Naive thymus-derived CD4-positive, alpha-beta T cell (primary cell): ENCODE measurements at places on chromosomes 12 and 14.

GRCh38 chr14:94494085-94494484 is 15.2 kb downstream of the SERPINA12 start:
- DNase-seq = no peak

DNA sequence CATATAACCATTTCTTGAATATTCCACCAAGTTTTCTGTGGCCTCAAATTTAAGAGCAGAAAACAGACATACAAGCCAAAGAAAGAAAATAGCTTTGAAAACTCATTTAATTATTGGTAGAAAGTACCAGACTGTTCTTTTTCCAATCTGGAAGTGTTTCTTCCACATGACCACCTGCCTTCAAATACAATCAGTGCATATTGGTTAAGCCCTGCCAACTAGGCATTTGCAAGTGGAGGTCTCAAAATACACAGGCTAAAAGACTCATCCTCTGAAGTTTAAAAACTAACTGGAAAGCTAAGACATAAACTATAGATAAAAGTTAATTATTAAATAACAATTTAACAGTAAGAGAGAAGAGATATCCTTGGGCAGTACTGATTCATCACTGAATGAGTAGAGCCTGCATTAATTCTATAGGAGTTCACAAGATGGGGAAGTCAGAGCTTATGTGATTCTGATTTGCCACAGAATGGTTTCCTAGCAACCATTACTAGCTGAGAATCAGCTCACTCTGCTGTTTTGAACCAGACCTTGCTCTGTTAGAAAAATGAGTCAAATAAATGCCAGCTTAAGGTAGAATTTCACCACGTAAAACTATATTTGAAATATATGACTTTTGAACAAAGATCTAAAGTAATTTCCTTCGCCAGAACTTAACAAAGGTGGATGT is 433.8 kb downstream of the FUT8 start:
- peak; percentile 69 for DNase-seq

DNA sequence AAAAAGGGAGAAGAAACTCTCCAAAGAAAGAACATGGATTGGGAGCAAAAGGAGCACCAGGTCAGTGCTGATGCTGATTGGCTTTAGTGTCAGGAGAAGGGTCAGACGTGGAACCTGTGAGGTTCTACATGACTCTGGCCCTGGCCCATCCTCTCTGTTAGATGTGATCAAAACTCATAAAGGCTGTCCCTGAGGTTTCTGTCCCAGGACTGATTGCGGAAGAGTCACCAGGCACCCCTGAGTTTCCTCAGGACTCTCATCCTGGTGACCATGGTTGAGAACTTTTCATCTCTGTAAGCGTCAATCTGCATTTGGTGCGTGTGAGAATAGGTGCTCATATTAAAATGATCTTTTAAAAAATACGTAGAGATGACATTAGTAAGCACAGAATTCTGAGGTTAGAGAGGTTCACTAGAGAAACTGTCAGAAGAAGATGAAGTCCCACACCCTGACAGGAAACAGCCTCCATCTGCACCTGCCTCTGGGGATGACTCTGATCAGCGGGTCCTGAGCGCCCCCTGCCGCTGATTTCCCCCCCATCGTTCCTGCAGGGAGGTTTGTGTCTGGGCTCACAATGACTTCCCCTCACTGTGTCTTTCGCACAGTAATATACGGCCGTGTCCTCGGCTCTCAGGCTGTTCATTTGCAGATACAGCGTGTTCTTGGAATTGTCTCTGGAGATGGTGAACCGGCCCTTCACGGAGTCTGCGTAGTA is 741.8 kb downstream of the TMEM121 start:
- DNase-seq = peak; percentile 95

DNA sequence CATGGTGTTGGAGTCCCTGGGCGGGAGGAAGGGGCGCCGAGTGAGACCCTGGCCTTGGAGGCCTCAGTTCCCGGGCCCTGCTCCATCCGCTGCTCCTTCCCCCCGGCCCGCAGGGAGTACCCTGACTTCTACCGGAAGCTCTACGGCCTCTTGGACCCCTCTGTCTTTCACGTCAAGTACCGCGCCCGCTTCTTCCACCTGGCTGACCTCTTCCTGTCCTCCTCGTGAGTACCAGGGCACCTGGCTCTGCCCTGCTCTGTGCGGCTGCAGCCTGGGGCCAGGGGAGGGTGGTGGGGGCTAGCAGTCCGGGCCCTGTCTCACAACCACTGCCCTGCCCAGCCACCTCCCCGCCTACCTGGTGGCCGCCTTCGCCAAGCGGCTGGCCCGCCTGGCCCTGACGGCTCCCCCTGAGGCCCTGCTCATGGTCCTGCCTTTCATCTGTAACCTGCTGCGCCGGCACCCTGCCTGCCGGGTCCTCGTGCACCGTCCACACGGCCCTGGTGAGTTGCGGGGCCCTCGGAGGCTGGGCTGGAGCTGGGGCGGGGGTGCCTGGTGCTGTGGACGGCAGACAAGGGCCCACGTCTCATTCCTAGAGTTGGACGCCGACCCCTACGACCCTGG is 7.0 kb downstream of the NOC4L start:
- no peak for DNase-seq

DNA sequence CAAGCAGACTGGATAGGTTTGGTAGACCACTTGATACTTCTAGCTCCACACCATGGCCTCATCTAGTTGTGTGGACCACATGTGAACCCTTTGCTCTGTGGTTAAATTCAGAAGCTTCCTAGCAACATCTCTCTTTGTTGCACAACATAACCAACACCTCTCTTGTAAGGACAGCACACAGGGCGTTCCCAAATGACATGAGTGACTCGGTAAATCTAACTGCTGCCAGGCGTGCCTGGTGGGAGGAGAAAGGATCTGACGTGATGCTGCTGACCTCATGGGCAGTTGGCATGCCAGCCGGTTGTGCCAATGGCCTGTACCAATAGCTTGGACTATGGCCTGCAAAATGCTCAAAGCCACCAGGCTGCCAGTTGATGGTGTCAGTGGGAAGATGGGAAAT is 93.8 kb downstream of the CPSF2 start:
- DNase-seq = no peak

DNA sequence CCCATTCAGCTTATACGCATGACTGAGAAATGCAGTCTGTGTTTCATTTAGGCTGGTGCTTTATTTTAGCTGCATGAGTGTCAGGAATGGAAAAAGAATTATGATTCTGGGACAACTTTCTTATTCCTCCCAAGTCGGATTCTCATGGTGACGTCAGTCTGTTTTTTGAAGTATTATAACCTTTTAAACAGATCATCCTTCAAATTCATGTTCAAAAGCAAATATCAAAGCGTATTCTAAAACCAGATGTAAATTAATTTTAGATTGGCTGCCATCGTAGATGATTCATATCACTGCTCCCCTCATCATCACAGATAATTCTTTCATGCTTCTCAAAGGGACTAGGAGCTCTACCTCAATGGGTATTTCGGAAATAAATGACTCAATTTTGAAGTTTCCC is 15.0 kb downstream of the FNTB start:
- DNase-seq = no peak

DNA sequence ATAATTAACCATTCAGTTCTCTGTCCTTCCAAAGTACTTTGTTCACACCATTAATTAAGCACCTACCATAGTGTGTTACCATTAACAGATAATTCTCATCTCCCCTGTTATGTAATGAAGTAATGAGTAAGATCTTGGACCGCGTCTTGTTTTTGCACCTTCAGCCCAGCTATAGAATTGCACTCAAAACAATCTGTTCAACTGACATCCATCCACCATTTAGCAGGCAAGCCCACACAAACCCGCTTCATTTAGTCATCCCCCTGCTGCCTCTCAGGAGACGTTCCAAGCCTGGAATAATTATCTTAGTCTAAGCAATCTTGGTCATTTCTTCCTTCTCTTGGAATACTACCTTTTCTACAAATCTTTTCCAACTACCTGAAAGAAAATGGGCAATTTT is 74.4 kb downstream of the DUSP16 start:
- no peak for DNase-seq

GRCh38 chr14:74852922-74853530 is 22.9 kb downstream of the PROX2 start:
- no peak for DNase-seq

- no peak for DNase-seq
These were observed 82.1 kb downstream of the ZFP36L1 start for GRCh38 chr14:68710776-68711175.

- no peak for DNase-seq
These were observed 10.9 kb downstream of the CTDSP2 start for GRCh38 chr12:57835366-57836288.

GRCh38 chr14:50225974-50226297 is 5.4 kb downstream of the SOS2 start:
- no peak for DNase-seq

- no peak for DNase-seq
These were observed 54.9 kb upstream of the DIO3 start for GRCh38 chr14:101506211-101506925.

GRCh38 chr12:1719139-1719538 is 28.3 kb downstream of the ADIPOR2 start:
- DNase-seq = no peak

GRCh38 chr12:52184813-52185212 is 7.0 kb downstream of the KRT80 start:
- DNase-seq = no peak

- DNase-seq = no peak
These were observed 131.2 kb upstream of the FOXG1 start for GRCh38 chr14:28635387-28635786.

DNA sequence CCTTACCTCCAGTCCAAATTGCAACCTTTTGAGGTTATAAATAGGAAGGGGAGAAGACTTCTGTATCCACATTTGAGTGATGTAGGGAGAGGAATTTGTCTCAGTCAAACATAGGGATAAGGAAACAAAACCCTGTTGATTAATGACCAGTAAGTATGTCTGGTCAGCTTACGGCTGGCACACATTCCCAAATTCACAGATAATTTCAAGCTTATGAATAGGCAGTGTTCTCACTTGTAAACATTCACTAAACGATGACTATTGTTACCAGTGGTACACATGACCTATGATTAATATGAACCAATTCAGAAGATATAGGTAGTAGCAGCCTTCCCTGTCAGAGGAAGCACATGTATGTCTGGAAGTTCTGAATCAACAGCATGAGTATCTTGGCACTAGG is 33.0 kb upstream of the SLC5A8 start:
- DNase-seq = no peak

- no peak for DNase-seq
These were observed 594 bp downstream of the ARHGDIB start for GRCh38 chr12:14960548-14961465.

- DNase-seq = no peak
These were observed 3.9 kb upstream of the CMKLR1 start for GRCh38 chr12:108342985-108343384.

DNA sequence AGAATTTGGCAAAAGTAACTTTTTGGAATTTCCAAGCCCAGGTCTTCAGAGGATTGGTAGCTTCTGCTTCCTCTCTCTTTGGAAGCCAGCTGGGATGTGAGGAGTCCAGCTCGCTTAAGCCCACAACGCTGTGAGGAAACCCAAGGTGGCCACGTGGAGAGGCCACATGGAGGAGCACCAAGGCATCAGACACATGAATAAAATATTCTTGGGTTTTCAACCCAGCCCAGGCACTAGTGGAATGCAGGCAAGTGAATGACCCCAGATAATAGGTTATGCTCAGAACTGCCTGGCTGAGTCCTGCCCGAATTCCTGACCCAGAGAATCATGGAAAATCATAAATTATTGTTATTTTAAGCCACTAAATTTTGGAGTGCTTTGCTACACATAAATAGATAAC is 119.7 kb upstream of the PARP11 start:
- no peak for DNase-seq

GRCh38 chr12:90945070-90945649 is 9.8 kb downstream of the CCER1 start:
- no peak for DNase-seq

- DNase-seq = no peak
These were observed at the start of gene PPP1R1A for GRCh38 chr12:54588110-54588889. Gene PPP1R1A, minus strand, starts transcription at chr12:54588659. Its CDS starts 171 bp downstream, at chr12:54588488.

- no peak for DNase-seq
These were observed 124.4 kb downstream of the MYRFL start for GRCh38 chr12:69949311-69950002.

- no peak for DNase-seq
These were observed 39.1 kb upstream of the LGR5 start for GRCh38 chr12:71400481-71400880.

GRCh38 chr12:82440885-82441284 is 82.6 kb downstream of the METTL25 start:
- DNase-seq = no peak

DNA sequence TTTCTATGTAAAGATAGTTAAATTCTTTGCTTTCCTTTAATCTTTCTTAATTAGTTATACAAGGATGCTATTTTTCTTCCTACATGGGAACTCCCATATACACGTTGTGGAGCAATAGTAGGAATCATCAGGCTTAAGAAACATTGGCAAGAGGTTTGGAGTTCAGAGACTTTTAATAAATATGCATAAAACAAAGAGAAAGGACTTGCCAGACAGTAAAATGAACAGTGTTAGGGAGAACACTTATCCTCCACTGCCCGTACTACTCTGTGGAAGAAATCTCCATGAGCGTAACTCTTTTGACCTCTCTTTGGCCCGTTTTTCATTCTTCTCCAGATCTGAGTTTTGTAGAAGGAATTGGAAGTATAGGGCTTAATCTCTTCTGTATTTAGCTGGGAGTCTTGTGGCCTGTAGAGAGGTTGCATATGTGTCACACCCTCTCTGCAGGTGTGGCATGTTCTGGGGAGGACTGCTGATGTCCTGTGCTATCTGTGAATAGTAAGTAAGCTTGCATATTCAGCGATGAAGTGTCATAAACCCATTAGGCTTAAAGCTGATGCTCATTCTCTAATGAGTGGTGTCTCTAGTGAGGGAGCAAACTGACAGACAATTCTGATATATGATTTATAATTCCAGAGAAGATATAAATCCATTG is 455.4 kb upstream of the FAR2 start:
- no peak for DNase-seq

GRCh38 chr12:55938826-55939501 is 8.0 kb downstream of the DGKA start:
- no peak for DNase-seq

- DNase-seq = no peak
These were observed 118.7 kb upstream of the TSPAN8 start for GRCh38 chr12:71276541-71276940.

DNA sequence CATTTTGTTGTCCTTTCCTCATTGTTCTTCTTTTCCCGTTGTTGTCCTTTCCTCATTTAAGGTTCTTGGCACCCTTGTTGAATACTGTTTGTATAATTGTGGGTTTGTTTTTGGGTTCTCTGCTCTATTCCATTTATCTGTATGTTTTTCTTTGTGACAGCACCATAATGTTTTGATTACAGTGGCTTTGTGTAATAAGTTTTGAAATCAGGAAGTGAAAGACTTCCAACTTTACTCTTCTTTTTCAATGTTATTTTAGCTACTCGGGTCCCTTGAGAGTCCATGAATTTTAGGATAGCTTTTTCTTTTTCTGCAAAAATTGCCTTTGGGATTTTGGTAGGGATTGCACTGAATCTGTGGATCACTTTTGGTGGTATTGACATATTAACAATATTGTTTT is 28.1 kb downstream of the ETNK1 start:
- no peak for DNase-seq
